BJ (cell line): ENCODE measurements at places on chromosomes 4 and X.

DNA sequence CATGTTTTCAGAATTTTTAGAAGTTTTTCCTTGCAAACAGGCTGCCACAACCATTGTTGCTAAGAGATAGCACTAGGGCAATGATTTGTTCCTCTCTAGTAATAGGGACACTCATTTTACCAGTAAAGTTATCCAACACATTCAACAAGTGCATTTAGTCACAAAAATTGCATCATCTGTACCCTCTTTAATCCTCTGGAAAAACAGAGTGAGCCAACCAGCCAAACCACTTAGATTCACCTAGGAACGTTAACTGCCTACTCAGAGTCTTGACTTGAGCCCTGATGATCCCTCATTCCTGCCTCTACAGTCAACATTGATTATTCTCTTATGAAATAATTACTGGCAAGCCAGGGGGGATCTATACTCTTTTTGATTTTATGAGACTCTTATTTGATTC lies 17.0 kb upstream of the ADGRA3 start:
- no peak for DNase-seq

- no peak for DNase-seq
Observed at GRCh38 chr4:151887816-151888180, 127.0 kb upstream of the GATB start.

GRCh38 chr4:140080883-140081282 lies 73.1 kb downstream of the MAML3 start:
- DNase-seq: no peak

GRCh38 chr4:85740431-85740861 lies 265.5 kb downstream of the ARHGAP24 start:
- DNase-seq: no peak

DNA sequence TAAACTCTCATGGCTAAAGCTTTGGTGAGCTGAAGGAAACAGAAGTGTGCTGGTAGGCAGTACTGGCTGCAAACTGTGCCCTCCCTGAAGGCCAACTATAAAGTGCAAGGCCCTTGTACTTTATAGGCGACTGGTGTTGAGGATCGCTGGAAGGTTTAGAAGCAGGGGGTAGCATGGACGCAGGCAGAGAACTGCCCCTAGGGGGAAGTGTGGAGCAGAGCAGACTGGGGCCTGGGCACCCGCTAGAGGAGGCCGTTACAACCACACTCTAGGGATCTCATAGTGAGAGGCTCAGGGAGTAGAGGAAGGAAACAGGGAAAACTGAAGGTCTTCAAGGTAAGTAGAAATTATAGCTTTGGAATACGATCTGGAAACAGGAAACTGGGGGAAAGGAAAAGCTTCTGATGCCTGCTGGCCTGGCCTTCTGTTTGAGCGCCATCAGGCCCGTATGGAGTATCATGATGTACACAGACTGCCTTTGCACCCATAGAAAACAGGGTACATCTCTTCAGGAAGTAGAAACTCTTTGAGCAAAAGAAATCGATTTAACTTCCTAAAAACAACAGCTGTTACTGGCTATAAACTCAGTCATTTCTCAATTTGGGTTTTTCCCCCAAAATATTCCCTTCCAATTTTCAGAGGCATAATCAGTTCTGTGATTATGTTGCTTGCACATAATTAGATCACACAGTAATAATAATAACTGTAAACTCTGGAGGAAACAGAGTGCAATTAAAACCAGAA lies 23.9 kb upstream of the TMSB4X start:
- DNase-seq: no peak

- no peak for DNase-seq
Observed at GRCh38 chr4:1414831-1415680, 8.8 kb upstream of the NKX1-1 start.

- DNase-seq: no peak
Observed at GRCh38 chr4:122379239-122379638, 428 bp downstream of the ADAD1 start.

GRCh38 chr4:1511441-1512041 lies 105.3 kb upstream of the NKX1-1 start:
- no peak for DNase-seq

DNA sequence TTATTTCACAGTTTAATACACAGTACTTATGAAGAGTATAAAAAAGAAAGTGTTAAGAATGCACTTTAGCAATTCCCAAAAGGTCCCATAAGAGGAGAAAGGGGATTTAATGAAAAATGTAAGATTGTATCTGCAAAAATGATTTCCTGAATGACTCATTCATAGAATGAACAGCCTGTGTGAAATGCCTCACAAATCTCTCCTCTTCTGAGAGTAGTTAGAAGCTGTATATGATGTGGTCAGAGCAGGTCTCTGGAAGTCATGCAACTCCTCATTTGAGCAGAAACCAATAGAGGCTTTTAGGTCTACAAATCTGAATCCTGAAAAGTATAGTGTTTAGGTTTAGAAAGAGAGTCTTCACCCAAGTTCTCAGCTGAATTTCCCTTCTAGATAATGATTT lies 381.3 kb upstream of the INTU start:
- DNase-seq: no peak

- DNase-seq: no peak
Observed at GRCh38 chr4:73066928-73067327, 2.6 kb downstream of the COX18 start.

GRCh38 chrX:104288961-104289360 lies 34.2 kb upstream of the ESX1 start:
- DNase-seq: no peak

DNA sequence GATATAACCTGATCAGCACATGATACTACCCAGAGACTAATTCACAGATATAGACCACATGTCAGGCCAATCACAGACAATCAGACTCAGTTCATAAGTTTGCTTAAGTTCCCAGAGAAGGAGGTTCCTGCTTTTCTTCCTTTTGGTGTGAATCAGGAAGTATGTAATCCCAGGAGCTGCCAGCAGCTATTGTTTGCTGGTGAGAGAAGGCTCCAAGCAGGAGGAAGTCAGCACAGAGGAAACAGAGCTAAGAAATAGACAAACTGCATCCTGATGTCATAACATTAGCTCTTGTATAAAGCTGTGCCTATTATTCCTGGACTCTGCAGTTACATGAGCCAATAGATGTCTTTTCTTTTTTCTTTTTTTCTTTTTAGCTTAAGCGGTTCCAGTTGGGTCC lies 50.9 kb downstream of the UCHL1 start:
- no peak for DNase-seq

- DNase-seq: peak; percentile 34
Observed at GRCh38 chr4:184538023-184538599, 63.8 kb upstream of the IRF2 start.

- no peak for DNase-seq
Observed at GRCh38 chr4:3871881-3872833, 106.0 kb downstream of the ADRA2C start.

DNA sequence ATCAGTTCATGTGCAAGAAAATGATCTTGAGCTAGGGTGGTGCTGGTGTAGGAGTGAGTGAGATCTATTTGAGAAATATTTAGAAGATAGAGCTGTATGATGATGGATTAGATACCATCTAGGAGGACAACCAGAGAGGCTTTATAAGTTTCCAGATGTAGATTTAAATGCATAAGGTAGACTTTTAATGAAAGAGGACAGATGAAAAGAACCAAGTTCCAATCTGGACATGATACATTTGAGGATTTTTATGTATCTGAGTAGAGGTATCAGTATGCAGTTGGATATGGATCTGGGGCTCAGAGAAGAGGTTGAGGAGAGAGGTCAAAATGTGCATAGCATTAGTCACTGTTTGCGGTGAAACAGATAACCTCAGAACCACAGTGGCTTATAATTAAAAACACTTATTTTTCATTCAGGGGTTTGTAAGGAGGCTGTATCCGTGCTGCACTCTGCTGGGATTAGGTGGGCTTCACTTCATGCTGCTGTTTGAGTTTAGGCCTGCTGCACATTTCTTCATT lies 348.7 kb downstream of the BMPR1B start:
- no peak for DNase-seq

DNA sequence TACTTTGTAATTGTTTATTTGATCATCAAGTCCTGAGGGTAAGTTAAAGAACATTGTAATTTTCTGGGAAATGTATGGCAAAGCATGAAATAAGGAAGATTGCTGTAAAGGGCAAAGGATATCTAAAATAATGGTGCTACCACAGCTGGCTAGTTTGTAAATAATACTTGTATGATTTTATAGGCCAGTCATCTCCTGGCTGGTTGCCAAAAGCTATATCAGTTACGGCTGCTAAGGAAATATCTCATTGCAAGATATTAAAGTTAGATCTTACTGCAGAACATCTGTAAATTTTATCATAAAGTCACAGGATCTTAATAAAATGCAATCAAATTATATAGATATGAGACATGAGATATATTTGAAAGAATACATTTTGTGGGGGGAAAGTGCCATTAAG lies 150.8 kb upstream of the CXCL13 start:
- DNase-seq: no peak

- peak; percentile 85 for DNase-seq
Observed at GRCh38 chr4:113784497-113785250, 23.1 kb upstream of the CAMK2D start.

DNA sequence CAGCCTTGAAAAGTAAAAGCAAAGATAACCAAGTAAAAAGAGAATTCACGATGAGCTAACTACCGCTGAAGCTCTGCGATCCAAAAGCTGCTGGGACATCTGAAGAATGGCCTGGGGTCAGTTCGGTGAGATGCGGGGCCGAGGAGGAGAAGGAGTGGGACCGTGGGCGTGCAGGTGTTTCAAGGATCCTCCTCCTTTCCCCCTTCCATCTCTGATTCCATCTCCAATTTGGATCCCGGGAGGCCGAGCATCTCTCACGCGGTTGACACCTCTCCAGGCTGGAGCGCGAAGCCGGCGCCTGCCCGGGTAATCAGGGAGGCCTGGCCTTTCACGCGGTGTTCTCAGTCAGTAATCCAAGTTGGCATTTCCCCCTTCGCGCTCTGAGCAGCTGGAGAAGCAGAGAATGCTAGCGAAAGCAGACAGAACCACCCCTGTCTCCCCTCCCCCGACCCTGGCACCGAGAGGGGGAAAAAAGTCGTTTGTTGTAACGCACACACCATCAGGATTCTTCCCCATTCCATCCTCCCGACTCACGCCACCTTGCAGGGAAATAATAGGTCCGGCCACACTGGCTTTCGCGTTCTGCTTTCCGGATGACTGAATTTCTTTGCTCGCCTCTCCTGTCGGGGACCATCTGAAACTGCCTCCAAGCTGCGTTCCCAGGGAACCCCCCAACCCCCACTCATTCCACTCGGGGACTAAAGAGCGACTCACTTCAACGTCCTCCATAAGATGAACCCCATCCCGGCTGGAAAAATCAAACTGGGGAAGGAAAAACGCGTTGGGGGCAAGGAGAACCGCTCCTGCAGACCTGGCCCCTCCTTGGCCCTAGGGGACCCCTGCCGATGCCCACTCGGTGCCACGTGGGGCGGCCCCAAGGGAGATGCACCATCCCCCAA lies 6.5 kb downstream of the NEUROG2 start:
- no peak for DNase-seq

DNA sequence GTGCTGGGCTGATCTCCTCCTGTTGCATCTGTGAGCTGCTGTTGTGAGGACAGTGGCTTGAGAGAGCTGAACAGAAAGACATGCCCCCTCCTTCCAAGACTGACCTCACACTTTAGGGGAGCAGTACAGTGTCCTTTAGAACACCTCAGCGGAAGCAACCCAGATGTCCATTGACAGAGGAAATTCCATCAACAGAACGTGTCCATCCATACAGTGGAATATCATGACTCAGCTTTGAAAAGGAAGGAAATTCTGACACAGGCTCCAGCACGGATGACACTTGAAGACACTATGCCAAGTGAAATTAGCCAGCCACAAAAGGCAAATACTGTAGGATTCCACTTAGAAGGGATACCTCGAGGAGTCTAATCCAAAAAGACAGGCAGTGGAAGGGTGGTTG lies 103.5 kb downstream of the GPR143 start:
- no peak for DNase-seq

GRCh38 chr4:184317234-184317918 lies 99.7 kb upstream of the ENPP6 start:
- DNase-seq: no peak

DNA sequence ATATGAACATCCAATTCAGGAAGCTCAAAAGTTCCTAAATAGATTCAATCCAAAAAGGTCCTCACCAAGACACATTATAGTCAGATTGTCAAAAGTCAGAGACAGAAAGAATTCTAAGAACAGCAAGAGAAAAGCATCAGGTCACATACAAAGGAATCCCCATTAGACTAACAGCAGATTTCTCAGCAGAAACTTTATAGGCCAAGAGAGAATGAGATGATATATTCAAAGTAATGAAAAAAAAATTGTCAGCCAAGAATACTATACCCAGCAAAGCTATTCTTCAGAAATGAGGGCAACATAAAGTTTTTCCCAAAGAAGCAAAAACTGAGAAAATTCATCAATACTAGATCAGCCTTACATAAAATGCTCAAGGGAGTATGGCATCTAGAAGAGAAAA lies 106.6 kb upstream of the SH3RF1 start:
- no peak for DNase-seq

- DNase-seq: no peak
Observed at GRCh38 chr4:23113104-23113503, 420.4 kb downstream of the GBA3 start.

- DNase-seq: no peak
Observed at GRCh38 chr4:134905061-134905460, 703.5 kb upstream of the PABPC4L start.

DNA sequence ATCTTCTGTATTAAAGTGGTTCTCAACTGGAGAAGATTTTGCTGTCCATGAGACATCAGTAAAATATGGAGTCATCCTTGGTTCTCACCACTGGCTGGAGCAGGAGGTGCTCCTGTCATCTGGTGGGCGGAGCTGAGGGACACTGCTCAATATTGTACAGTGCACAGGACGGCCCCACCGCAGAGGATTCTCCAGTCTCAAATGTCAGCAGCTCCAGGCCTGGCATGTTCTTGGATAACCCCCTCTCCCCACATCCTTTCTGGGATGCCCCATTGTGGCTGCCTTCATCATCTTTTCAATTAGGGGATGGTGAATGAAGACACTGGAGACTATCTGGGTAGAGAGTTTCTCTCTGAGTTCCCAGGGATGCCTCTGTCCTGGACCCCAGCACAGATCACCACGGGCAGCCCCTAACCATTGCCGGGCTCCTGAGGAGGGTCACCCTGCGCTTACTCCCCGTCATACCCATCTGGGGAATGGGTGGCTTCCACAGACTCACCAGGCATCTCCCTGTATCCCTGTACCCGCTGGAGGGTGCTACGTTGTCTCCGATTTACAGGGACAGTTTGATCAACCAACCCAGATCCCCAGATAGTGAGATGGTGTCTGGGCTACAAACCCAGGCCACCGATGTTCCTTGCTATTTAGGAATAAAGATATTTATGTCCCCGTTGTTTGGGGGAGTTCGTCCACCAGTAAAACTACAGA lies 21.9 kb upstream of the P2RY8 start:
- no peak for DNase-seq

DNA sequence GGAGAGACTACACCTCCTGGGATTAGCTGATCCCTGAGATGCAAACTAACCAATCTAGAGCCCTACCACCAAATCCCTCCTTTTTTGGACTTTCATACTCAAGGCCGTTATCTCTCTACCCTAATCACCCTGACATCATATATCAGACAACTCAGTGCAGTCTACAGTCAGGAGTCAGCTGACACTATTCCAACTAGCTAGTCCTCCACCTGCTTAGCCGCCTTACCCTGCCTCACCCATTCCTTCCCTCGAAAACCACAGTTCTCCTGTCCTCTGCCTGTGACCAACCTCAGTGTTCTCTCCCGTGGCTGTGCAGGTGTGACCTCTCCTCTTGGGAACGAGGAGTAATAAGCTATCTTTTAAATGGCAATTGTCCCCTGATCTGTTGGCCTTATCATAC lies 1.8 kb upstream of the PPEF2 start:
- DNase-seq: no peak
